Activated CD4-positive, CD25-positive, alpha-beta regulatory T cell treated with anti-CD3 and anti-CD28 coated beads, Interleukin-2, amount 50 U/mL, for 16 hours (primary cell): ENCODE measurements at places on chromosomes 1 and 21.

DNA sequence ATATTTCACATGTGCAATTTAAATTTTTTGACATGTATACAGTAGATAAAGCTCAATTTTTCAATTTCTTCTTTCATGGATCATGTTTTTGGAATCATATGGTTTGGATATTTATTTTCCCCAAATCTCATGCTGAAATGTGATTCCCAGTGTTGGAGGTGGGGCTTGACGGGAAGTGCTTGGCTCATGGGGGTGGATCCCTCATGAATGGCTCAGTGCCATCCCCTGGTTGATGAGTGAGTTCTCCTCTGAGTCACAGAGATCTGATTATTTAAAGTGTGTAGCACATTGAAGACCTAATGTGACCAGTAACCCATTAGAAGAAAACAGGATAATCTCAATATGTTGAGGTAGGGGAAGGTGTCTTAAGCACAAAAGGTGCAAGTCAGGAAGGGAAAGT lies 9.1 kb upstream of the IFI16 start:
- DNase-seq, result no peak

DNA sequence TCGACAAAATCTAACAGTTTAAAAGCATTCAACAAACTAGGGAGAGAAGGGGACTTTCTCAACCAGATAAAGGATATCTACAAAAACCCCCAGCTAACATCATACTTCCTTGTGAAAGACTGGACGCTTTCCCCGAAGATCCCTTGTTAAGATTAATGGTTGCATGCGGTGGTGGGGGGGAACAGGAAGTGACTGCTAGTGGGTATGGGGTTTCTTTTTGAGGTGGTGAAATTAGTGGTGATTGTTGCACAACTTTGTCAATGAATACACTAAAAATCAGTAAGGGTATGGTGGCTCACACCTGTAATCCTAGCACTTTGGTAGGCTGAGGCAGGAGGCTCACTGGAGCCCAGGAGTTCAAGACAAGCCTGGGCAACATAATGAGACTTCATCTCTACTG lies 26.9 kb upstream of the EYA3 start:
- DNase-seq, result no peak

GRCh38 chr1:923991-924655 lies 400 bp downstream of the SAMD11 start:
- no peak for DNase-seq

DNA sequence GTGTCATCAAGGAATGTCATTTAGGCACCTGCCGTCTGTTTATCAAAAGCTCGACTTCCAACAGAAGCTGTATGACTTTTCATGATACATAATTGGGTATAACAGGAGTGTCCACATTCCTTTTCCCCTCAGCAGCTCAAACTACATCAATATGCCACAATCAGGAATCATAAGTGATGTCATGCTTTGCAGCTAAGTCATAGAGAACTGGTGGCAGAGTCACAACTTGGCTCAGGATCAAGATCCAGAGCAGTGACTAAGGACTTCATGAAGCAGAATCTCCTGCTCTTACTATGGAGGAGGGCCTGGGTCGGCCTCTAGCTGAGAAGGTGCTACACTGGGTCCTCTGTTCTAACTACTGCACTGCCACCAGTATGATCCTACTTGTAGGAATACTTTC lies 36.5 kb upstream of the AGBL4 start:
- DNase-seq, result no peak

DNA sequence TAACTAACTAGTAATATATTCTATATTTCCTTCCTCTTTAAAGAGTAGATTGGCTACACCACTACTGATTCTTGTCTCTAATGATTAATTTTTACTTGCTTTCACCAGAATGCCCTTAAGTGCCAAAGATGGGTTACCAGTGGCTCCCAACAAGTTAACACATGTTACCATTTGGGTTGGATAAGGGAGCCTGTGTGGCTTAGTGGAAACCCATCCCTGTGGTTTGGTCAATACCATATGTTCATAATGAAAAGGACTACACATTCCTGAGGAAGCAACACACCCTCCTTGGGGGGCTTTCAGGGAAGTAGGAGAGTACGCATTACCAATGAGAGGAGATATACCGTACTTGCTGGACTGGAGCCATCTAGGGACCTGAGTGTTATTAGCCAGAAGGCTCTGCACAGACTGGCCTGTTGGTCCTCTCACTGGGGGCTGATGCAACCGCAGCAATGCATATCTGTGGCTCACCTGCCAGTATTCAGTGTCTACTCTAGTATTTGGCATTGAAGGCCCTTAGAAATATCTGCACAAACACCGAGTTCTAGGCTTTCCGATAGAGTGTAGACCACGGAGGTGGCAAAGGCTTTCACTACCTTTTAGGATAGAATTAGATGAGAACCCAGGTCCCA lies 29.3 kb upstream of the PLXNA2 start:
- DNase-seq, result no peak
